ENCODE measurements at places on chromosomes 2 and 18.

- DNase-seq, result no peak
Observed at GRCh38 chr18:24968238-24968775, 383.7 kb downstream of the ZNF521 start.

DNA sequence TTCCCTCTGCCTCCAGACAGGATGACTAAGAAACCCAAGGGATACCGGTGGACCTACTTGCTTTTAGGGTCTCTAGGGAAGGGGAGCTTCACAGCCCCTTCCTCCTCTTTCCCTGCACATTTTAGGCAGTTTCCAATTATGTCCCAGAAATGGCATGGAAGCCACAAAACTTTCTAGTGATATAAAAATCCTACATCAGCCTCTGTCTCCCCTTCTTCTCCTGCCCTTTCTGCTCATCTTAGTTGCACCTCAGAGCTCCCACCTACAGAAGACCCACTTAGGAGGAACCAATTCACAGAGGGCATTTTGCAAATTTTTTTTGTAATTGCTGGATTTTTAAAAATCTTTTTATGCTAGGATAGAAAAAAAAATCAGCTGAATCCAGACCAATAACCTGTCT lies 263.1 kb downstream of the TNS1 start:
- no peak for DNase-seq

- no peak for DNase-seq
Observed at GRCh38 chr18:80249217-80250093, 2.1 kb upstream of the PARD6G start.

GRCh38 chr2:224183086-224183485 lies 144.0 kb upstream of the SERPINE2 start:
- DNase-seq, result no peak

DNA sequence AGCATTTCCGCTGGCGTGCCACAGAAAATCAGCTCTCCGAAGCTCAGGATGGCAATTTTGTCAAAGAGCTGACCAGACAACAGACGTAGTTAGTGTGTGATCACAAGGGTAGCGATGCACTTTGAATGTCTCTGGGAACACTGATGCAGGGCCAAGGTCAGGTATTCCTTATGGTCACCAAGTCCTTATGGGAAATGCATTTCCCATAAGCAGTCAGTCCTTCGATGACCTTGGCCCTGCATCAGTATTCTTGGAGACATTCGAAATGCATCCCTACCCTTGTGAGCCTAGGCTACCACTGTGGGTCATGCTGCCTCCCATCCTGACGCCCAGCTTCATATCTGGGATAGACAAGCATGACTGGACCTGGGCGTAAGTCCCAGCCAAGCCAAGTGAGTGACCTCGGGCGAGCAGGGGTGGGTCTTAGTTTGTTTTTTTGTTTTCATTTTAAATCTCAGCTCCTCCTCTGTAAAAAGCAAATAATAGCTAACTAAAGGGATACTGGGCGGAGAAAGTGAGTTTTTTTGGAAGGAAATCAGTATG lies 13.6 kb downstream of the ABCG5 start:
- no peak for DNase-seq

GRCh38 chr2:216904974-216905373 lies 45.1 kb upstream of the TNP1 start:
- DNase-seq, result no peak

DNA sequence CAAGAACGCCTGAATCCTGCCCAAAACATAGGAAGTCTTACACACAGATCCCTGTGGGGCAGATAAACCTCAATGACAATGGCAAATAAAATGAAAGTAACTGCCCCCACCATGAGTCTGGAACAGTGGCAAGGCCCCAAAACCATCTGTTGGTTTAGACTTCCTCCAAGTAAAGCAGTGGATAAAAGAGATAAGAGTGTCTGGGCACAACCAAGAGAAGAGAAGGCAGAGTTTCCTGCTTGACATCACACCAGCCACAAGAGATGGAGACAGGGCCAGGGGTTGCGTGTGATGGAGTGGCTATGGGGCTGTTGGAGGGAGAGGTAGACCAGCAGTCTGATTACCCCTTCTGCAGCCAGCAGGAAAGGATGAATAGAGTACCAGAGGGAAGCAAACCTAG lies 212.1 kb upstream of the POU3F3 start:
- DNase-seq, result no peak

- DNase-seq, result peak; percentile 39
Observed at GRCh38 chr2:224778474-224778877, 62.3 kb upstream of the CCDC195 start.

DNA sequence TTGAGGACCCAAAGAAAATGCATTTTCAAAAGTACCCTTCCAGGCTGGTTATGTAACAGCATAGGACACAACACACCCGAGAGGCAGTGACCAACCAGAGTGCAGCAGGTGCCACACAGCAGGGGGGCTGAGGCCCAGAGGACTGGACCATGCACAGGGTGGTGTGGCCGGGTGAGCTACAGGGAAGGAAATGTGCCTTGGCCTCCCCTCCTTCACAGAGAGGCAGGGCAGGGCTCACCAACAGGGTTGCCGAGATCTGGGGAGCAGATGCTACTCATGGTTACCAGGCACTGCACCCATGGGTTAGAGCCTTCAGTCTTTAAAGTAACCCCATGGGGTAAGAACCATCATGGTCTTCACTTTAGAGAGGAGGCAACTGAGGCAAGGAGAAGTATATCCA lies 158.4 kb downstream of the MSH2 start:
- DNase-seq, result no peak

All from activated T-cell treated with anti-CD3 and anti-CD28 coated beads for 48 hours (primary cell).